SK-N-DZ (cell line): ENCODE measurements at places on chromosomes 6 and 20.

GRCh38 chr6:150881911-150882481, 16.5 kb downstream of the MTHFD1L start:
- DNase-seq = no peak

- DNase-seq = peak; percentile 74
Measured at GRCh38 chr6:44327096-44327495, 13.9 kb upstream of the AARS2 start.

GRCh38 chr6:121816361-121816760, 380.9 kb downstream of the GJA1 start:
- DNase-seq = no peak

- DNase-seq = no peak
Measured at GRCh38 chr6:63516186-63516944, 55.9 kb upstream of the LOC128125822 start.

GRCh38 chr20:2507875-2508630, 662 bp downstream of the ZNF343 start:
- no peak for DNase-seq

- no peak for DNase-seq
Measured at GRCh38 chr6:169225887-169226286, 27.8 kb downstream of the THBS2 start.

DNA sequence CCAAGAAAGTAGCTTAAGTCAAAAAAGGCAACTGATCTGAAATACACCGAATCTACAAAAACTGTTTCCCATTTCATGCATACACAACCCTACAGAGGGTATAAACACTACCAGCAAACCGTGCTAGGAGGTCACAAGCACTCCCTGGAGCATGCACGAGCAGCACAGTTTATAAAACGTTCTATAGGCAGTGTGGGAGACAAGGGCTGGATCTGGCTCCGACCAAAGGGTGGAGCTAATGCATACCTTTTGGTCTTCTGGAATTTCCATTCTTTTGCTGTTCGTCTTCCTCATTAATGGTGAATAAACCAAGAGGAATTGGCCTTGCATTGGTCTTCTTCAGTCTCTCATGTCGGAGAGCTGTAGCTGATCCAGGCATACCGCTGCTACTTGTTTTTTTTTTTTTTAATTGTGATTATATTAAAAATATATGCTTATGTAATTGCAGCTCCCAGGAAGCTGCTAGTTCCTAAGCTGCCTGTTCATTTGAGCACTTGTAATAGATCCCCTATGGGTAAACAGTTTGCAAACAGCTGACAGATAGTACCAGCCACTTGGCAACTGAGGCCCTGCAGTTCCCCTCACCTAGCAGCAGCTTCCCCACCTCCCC, 24.5 kb downstream of the MAP7 start:
- DNase-seq = peak; percentile 49

- no peak for DNase-seq
Measured at GRCh38 chr20:21573259-21573658, 59.4 kb upstream of the NKX2-2 start.

DNA sequence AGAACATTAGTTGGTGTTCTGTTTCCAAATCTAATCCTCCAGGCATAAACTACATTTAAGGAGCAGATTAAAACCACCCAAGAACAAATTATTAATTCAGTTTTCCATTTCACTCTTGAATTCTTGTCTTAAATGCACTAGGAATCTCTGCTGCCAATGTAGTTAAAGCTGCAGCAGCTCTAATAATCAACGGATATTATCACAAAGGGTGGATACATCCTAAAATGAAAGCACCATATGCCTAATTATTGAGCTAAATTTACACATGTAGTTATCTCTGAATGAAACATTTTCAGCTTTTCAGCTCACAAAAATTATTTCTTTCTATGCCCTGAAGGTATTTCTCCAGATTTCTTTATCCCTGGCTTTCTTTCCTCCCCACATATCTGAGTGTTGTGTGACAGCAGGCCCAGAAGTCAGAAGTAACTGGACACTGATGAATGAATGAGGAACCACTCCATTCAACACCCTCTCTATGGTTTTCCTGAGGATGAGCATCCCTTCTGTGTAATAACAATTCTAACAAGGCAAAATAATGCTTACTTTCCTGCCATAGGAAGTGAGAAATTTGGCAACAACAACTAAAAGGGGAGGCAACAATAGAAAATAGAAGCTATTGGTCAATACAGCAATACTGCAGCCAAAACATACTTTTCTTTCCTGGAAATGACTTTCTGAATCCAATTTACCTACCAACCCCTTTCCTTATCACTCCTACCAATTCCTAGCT, 14.9 kb downstream of the MAN1A1 start:
- no peak for DNase-seq

- DNase-seq = no peak
Measured at GRCh38 chr6:37277001-37277409, 19.1 kb upstream of the TMEM217 start.

DNA sequence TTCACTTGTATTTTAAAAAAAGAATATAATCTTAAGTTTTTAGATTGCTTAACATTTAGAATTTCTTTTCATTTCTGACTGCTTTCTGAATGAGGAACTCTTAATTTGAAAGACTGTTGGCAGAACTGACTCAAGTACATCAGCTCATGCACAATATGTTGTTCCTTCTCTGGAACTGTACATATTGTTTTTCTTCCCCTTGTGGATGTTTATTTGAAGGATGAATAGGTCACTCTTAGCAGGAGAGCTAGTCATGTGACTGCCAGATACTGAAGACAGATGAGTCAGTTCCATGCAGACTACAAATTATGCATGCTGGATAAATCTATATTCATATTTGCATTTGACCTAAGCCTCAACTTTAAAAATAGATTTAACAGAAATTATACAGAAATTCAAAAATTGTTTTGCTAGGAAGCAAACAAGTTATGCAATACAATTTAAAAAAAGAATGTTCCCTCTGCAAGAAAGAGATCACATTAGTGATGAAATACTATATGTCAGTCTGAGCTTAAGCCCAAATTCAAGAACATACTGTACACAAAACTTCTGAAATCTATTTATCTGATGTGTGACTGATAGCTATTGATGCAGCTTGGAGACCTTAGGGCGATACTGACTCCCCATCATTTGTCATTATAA, 1274.9 kb upstream of the GJE1 start:
- no peak for DNase-seq

DNA sequence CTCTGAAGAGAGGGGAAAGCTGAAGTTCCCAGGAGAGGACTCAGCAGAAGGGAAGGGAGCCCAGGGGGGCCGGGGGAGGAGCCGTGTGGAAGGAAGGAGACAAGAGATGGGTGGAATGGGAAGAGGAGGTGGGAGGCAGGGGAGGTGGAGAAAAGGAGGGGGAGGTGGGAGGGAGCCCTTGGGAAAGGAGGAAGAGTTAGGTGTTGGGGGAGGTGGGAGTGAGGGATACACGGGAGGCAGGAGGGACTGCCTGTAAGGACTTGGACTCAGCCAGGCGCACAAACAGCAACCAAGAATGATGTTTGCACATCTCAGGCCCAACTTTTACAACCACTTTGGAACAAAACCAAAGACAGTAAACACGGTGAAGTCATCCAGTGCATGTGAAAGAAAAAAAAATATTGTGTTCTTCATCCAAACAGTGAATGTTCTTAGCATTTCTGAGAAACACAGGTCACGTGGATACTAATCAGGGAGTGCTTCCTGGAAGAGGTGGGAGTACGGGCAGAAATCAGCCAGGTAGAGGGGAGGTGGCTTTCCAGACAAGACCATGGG, 17.4 kb upstream of the LSM14B start:
- DNase-seq = no peak

GRCh38 chr20:16404171-16404570, 169.1 kb downstream of the KIF16B start:
- no peak for DNase-seq

DNA sequence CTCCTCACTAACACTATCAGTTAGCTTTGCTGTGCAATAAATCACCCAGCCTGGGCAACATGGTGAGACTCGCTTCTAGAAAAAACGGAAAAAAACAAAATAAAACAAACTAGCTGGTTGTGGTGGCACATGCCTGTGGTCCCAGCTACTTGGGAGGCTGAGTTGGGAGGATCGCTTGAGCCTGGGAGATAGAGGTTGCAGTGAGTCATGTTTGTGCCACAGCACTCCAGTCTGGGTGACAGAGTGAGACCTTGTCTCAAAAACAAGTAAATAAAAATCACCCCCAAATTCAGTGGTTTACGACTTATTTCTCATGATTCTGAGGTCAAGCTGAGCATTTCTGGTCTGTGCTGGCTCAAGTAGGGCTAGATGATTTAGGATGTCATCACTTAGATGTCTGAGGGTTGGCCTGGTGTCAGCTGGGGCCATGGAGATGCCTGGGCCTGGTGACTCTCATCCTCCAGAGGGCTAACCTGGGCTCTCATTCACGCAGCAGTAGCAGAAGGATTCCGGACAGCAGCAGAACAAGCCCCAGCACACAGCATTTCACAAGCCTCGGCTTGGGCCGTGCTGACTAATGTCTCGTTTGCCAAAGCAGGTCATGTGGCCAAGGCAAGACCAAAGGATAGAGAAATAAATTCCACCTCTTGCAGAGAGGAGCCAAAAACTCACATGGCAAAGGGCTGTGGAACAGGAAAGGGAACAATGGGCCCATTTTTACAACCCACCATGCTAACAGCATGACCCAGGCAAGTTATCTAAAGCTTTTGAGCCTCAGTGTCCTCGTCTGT, 32.5 kb downstream of the MGME1 start:
- DNase-seq = no peak

DNA sequence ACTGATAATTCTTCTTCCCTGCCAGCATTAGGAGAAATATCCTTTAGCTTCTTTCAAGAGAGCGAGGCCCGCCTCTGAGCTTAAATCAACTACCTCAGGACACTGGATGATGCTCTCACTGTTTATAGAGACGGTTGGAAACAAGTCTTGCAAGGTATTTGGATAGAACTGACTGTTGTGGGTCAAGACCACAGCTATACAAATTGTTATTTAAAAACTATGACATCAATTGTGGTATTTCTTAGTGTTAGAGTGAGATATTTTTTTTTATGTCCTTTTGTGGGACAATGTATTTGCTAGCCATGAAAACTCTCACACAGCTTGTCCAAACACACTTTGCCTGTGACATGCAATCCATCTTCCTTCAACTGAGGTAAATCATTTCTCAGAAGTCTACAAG, 136.3 kb upstream of the PHACTR1 start:
- no peak for DNase-seq

- no peak for DNase-seq
Measured at GRCh38 chr6:143807103-143807772, 35.9 kb upstream of the LTV1 start.

DNA sequence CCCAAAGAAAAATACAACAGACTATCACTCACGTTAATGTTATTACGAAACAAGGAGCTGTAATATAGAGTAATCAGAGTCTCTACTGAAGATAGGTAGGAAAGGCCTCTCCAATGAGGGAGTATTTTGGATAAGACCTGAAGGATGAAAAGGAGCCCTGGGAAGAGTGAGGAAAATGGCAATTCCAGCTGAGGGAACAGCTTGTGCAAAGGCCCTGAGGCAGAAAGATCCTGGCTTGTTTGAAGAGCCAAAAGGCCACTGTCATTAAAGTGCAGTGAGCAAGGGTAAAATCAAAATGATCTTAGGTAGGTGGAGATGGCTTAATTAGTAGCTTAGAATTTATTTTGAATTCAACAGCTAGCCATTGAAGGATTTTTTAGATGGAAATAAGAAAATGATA, 138.6 kb downstream of the KHDC1L start:
- DNase-seq = no peak

DNA sequence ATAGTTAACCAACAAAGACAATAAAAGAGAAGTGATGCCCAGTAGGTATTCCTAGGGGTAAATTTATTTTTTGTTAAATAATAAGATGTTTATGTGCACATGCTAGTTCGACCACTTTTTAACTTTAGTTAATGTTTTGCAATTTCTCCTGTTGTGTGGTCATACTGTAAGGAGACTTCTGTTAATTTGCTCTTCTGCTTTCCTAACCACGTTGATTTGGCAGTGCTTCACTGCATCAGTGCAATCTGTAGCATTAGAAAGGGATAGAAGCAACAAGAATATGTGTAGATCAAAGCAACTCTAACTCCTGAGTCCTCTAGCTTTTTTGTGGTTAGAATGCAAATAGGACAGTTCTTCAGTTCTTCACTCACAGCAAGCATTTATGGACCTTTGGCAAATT, 13.9 kb downstream of the MYB start:
- DNase-seq = no peak

DNA sequence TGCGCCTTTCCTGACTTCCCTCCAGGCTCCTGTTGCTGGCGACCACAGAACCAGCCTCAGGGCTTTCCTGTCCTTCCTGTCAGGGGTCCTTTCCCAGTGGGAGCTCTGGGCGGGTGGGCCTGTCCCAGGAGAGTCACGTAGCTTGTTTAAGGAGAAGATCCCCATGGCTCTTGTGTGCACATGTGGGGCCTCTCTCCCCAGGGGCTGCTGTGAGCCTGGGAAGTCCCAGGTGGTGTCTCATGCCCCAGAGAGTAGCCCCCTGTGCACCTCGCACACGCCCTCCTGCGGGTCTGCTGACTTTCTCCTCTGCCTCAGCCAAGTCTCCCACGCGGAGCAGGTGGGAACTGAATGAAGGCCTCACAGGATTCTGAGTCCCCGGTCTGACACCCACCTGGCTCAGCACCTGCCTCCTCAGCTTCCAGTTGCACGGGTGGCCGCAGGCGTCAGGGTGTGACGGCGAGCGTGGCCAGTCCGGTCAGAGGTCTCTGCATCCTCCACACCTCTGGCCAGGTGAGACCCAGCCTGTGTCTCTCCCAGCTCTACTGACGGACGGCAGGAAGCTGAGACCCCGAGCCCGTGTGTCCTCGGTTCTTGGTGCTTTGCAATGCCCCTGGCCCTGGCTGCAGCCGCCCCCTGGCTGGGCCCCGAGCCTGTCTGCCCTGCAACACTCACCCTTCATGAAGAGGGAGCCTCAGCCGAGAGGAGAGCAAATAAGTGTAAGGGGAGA, 5.6 kb upstream of the NKAIN4 start:
- DNase-seq = no peak

GRCh38 chr20:62413896-62414481, 6.9 kb upstream of the CABLES2 start:
- no peak for DNase-seq

DNA sequence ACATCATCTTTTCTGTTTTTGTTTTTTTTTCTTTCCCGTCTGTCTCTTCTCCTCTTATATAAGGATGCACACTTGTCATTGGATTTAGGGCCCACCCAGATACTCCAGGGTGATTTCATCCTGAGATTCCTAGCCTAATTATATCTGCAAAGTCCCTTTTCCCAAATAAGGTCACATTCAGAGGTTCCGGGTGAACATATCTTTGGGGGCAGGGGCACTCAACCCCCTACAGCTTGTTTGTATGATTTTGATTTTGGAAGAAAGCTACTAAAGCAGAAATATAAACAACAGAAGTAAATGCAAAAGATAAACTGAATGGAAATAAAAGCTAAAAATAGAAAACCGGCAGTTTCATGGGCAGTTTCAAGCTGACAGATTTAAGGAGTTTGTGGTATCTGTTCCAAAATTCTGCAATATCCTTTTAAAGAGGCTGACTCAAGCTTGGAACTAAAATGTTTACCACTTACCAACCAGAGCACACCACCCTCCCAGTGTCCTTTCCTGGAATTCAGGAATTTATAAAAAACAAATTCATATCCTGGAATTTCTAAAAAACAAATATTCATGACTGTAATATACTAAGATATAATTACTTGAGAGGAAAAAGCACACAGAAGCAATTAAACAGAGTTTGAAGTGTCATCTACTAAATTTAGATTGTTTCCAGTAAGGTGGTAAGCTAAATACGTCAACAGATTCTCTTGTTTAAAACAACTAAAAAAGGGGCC, 100.0 kb upstream of the CARMIL1 start:
- DNase-seq = no peak
